ENCODE measurements at places on chromosomes 16 and 17.

- peaks cover 4% of the 10 kb centered on the region for H3K4me1 ChIP-seq
- no peaks in the 10 kb centered on the region for H3K27me3 ChIP-seq
- DNase-seq: no peak
- H3K4me3 ChIP-seq: no peak overlapping the region
Measured at GRCh38 chr16:16048904-16049582, 99.6 kb downstream of the ABCC1 start.

GRCh38 chr16:54873071-54873470 is 57.6 kb upstream of the IRX5 start:
- H3K27ac ChIP-seq: no peak overlapping the region
- no peaks in the 10 kb centered on the region for H3K4me1 ChIP-seq
- no peak for DNase-seq
- H3K36me3 ChIP-seq: no peaks in the 10 kb centered on the region

DNA sequence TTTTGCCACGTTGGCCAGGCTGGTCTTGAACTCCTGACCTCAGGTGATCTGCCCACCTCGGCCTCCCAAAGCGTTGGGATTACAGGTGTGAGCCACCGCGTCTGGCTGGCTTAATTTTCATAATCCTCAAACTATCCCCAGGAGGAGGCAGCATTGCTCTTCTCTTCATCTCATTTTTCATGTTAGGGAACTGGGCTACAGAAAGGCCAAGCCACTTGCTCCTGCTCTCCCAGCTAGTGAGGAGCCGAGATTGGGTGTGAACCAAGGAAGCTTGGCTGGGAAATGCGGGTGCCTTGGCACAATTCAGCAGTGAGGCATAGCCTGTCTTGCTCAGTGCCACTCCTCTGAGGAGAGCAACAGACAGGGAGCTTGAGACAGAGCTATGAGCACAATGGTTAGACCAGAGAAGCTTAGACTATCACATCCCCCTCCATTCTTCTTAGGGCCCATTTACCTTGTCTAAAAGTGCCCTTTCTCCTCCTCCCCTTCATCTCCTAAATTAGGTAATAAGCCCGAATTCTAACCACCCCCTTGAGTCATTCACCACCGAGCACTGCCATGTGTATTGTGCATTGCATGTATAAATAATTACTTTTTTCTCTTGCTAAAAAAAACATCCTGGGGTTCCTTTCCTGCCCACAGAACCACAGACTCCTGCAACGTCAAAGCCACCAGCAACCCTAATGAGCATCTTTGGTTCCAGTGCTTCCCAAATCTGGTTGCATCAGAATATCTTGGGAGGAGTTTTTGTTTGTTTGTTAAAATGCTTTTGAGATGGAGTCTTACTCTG is 20.0 kb upstream of the KIF19 start:
- no peak overlapping the region for H3K27ac ChIP-seq
- H3K27me3 ChIP-seq: no peaks in the 10 kb centered on the region
- no peak overlapping the region for H3K4me3 ChIP-seq

DNA sequence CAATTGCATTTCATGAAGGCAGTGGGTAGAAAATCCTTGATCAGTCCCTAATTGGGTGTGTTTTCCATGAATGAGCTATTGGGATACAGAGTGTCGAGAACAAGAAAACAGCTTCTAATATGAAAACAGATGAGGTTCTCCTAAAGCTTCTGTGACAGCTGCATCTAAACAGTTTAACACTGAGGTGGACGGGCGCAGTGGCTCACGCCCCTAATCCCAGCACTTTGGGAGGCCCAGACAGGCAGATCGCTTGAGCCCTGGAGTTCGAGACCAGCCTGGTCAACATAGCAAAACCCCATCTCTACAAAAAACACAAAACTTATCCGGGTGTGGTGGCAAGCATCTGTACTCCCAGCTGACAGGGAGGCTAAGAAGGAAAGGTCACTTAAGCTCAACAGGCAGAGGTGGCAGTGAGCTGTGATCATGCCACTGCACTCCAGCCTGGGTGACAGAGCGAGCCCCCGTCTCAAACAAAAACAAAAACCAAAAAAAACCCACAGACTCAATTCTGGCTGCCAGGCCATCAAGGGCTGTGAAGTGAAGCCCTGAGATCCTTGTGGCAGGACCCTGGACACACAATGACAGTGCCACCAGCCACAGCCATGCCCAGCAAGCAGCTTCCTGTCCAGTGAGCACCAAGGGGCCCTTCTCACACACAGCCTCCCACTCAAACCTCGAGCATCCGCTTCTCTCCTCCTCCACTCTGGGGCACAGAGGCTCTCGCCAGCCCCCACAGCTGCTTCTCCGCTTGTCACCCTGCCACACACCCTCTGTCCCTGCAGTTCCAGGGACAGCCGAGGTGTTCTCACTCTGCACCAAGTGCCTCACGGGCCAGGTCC is 44.0 kb downstream of the ANKRD11 start:
- no peak for DNase-seq
- peak overlapping the region; percentile 47 for H3K27ac ChIP-seq
- H3K4me3 ChIP-seq: no peak overlapping the region
- peaks cover 70% of the 10 kb centered on the region for H3K4me1 ChIP-seq

DNA sequence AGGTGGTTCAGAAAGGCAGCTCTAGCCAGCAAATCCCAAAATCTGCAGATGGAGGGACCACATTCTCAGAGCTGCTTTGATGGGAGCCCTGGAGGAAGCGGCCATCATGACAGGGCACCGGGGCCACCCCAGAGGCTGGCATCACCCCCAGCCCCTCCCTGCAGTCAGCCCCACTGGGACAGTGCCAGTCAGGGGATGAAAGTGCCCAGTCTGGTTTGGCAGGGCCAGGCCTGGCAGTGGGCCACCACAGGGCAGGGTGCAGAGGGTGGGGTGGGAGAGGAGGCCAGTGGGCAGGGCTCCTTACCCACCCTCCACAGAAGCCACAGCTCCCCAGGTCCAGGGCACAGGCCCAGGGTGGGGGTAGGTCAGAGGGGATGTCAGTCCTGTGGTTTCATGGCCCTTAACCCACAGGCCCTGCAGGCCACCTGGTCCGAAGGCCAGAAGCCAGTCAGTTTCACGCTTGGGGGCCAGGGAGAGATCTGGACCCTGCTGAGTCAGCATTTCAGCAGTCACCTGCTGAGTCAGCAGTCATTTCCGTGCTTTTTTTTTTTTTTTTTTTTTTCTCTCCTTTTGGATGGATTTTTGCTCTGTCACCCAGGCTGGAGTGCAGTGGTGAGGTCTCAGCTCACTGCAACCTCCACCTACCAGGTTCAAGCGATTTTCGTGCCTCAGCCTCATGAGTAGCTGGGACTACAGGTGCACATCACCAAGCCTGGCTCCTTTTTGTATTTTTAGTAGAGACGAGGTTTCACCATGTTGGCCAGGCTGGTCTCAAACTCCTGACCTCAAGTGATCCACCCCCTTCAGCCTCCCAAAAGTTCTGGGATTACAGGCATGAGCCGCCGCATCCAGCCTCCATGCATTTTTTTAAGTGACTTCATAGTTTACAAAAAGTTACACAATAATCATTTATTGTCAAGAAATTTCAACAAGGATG is 10.4 kb downstream of the SLC25A10 start:
- H3K27me3 ChIP-seq: no peaks in the 10 kb centered on the region
- no peaks in the 10 kb centered on the region for H3K36me3 ChIP-seq
- no peak overlapping the region for H3K4me3 ChIP-seq
- no peak for DNase-seq
- peak overlapping the region; percentile 91 for H3K27ac ChIP-seq

DNA sequence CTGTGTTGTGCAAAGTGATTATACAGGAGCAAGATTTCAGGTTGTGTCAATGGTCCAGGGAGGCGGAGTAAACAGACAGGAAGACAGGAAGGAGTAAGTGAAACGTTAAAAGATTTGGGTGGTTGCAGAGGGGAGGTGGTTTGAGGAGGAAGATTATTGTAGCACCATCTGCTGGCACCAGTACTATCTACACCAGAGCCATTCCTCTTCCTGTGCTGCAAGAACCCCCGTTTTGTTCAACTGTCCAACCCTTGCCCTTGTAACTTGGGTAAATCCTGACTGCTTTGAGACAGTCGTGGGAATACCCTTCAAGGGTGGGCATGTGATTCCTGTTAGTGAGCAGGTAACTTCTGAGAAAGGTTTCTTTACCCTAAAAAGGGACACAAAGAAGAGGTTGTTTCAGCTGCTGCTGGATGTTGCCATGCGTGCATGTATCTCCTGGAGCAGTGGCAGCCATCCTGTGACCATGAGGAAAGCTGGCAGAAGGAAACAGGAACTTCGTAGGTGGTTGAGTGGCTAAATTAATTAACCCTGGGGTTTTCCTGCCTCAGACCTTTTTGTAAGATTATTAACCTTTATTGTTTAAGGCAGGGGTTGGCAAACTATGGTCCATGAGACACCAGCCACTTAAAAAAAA is 124.1 kb downstream of the PRKCA start:
- no peak overlapping the region for H3K4me3 ChIP-seq
- no peaks in the 10 kb centered on the region for H3K36me3 ChIP-seq
- H3K27me3 ChIP-seq: no peaks in the 10 kb centered on the region
- peaks cover 13% of the 10 kb centered on the region for H3K4me1 ChIP-seq

DNA sequence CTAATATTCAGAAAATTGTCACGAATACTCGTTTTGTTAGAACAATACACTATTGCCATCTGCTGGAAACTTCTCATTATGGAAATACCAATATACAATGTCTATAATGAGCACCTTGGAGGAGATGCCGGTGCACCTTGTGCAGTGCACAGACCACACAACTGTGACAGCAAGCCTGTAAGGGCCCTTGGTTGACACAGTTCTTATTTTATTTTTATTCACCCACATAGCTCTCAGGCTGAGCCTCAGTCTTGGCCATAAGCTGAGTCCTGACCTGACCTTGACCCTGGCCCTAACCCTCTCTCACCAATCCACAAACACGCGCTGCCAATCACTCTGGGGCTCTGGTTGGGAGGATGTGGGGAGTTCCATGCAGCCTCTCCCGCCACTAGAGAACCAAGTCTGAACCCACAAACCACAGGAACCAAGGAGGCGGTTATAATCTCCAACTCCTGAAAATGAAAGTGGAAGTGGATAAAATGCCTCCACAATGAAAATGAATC is 7.6 kb downstream of the AIPL1 start:
- H3K36me3 ChIP-seq: no peaks in the 10 kb centered on the region
- H3K4me1 ChIP-seq: peaks cover 5% of the 10 kb centered on the region
- H3K4me3 ChIP-seq: no peak overlapping the region
- no peak for DNase-seq

DNA sequence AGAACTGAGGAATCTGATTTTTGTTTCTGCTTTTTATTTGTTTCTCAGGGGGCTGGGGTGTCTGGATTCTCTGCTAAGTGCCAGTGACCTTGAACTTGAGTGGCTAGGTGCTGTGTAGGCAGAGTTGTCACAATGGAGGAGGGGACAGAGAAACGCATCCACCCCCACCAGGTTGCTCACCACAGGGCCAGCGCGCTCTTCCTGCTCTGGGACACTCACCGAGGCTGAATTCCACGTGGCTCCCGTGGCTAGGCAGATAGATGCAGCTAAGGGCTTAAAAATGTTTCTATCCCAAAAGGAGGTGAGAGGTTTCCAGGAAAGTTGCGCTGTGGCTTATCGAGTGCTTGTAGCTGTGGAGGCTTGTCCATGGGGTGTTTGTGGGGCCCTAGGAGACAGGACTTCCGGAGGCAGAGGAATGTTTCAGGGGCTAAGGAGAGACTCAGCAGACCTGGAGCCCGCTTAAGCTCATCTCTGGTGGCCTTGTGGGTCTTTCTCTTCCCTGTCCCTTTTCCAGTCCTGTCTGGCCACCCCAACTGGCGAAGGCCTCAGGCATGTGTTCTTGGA is 36.8 kb downstream of the ADCY7 start:
- H3K4me3 ChIP-seq: no peak overlapping the region
- H3K27me3 ChIP-seq: no peaks in the 10 kb centered on the region
- DNase-seq: no peak
- H3K36me3 ChIP-seq: no peaks in the 10 kb centered on the region
